ENCODE measurements at places on chromosomes 4 and X. TPM values are rescaled to one million over a fixed set of nuclear protein-coding genes. Genes with fewer than 3 reads are reported as not detected.

The TMEM175 gene
- total RNA-seq, result 13.5 TPM

The GYPB gene
- total RNA-seq, result not detected

- no peak for DNase-seq
Measured at GRCh38 chr4:101028886-101029285, 318.4 kb downstream of the PPP3CA start.

DNA sequence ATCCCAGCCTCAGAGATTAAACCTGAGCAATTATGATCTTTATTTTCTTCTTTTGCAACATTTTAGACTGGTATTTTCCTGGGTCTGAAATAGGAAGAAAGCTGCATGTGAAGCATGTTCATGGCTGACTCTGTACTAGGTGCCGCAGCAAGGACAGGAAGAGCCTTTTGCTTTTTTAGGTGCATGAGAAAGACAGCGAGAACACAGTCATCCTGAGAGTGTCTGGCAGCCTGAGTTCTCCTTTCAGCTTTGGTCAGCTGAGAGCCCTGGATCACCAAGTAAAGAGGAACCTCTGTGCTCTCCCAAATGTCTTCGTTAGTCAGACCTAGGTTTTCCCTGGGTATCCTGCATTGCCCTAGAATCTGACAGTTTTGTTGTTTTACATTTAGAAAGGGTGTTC lies 29.8 kb downstream of the FAM149A start:
- no peak for DNase-seq

- no peak for DNase-seq
Measured at GRCh38 chr4:114811564-114812301, 213.1 kb downstream of the UGT8 start.

Data from dermis blood vessel endothelial cell (primary cell).